ENCODE measurements at places on chromosomes 13 and 19.

- DNase-seq: no peak
These were observed 130.1 kb downstream of the SLITRK1 start for GRCh38 chr13:83752141-83752540.

DNA sequence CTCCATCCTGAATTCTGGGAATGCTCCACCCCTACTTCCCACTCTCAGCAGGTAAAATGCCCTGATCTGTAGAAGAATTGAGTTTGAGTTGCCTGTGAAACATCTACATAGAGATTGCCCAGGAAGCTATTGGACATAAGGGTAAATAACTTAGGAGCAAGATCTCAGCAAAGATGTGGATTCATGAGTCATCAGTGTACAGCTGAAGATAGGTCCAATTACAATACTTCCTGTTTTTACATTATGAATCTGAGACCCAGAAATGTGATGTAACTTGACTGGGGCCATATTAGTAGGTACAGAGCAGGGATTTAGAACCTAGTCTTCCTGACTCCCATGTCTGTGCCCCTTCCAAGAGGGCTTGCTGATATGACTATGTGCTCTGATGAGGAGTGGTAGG lies 79.4 kb upstream of the FNDC3A start:
- DNase-seq: peak; percentile 30

GRCh38 chr19:35776102-35776788 lies 881 bp downstream of the ARHGAP33 start:
- DNase-seq: no peak

DNA sequence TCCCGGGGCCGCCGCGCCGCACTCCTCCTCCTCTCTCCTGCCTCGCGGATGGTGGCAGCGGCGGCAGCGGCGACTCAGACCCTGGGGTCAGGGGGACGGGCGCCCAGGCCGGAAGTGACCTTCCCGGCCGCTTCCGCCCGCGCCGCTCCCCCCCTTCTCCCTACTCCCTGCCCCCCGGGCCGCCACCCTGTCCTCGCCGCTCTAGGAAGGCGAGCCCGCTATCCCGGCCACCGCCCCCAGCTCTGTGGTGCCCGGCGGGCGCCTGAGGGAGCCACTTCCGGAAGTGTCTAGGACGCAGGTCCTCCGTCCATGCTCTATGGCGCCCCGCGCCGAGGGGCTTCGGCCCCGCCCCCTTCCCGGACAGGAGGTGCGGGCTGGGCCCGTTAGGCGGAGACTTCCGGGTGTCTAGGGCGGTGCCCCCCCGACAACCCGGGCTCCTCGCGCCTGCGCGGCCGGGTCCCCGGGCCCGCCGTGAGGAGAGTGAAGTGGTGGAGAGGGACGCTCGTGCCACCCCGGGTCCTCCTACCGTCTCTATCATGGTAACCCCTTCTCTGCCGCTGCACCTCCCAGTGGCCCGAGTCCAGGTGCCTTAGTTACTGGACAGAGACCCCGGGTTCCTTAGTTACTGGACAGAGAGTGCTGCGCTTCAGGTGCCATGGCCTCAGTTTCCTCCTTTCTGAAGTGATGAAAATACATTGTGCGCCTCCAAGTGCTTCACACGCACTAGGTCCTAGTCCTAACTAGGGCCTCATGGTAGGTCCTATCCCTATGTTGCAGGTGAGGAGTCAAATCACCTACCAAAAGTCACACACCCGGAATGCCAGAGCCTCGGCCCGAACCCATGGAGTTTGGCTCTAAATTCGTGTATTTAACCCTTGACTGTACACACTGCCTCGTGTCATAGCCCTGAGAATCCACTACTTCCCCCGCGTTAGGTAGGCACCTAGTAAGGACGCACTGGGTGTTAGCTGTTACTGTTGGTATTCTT lies at the start of gene ZNF787:
Gene ZNF787, minus strand, starts transcription at position 116 of the 988 bp plus-strand sequence. CDS start 18,078 bp downstream, outside the sequence.
- DNase-seq: peak; percentile 98

DNA sequence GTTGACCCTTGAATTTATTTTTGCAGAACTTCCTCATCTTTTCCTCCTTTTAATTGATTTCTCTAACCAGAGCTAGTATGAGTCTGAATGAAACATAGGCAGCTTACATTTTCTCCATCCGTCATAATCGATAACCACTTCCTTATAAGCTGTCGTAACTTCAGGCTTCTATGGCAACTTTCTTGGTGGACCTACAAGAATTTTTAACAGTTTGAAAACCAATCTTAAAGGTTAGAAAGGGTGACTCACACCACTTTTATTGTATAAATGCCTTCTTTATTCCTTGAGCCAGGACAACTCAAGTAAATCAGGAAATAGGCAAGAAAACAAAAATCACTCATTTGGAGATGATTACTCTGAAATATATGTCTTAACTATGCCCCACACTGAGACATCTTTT lies 105.7 kb upstream of the KL start:
- DNase-seq: no peak

- no peak for DNase-seq
These were observed 47.9 kb downstream of the COL4A1 start for GRCh38 chr13:110258876-110259631.

DNA sequence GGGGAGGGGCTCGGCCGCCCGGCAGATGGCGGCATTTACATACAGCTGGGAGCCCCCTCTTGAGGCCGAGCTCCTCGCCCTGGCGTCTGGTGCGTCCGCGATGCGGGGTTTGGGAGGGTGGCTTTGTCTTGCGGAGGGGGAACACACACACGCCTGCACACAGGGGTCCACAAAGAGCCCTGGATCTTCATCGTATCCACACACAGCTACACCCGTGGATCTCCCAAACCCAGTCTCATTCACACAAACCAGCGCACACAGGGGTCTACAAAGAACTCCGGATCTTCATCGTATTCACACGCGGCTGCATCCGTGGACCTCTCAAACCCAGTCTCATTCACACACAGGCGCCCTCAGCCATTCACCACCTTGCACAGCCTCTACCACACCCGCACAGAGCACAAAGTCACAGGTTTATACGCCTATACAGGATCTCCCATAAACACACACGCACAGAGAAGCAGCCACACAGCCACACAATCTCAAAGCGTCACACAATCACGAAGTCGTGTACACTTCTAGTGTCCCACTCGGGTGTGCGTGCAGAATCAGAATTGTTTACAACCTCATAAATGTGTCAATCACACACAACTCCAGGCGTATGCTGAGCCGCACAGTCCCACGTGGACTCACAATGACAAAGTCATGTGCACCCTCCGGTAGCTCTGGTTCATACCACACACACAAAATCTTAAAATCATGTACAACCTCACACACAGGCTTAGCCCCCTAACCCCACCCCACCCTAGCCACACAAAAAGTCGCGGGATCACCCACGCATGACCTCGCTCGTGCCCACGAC lies 550 bp upstream of the DLL3 start:
- DNase-seq: peak; percentile 77

DNA sequence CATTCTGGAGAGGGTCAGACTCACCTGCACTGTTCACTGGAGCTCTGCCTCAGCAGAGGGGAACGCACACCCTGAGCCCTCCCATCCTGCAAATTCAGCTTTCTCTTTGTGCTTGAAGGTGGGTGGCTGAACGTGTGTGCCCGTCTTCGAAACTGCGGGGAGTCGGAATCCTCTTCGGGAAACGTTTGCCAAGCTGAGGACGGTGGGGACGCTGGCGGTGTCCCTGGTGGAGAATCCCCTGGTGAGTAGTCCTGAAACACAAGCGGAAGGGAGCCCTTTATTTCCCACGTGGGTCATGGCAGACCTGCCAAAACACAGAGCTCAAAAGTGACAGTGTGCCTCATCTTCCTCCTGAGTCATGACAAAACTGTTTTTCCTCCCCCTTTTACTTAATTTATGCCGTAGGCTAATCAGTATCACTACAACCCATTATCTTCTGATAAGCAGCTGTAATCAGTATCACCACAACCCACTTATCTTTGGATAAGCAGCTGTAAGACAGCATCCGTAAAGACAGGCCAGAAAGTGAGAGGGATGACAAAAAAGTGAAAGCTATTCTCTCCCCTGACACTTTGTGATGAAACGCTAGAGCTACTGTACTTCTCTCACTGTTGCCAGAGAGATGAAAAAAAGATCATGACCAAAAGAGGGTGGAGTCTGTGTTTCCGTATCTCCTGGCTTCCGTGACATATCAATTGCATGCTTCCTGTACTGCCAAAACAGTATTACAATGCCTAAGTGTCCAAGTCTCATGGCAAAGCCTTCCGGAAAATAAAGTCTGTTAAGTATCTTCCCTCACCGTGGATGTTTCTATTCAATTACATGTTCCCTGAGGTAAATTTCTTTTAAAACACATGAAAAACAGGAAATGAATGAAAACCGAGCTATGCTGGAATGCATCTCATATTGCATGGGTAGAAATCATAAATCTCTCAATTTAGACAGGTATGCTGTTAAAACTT lies 155.5 kb downstream of the TBC1D4 start:
- no peak for DNase-seq

DNA sequence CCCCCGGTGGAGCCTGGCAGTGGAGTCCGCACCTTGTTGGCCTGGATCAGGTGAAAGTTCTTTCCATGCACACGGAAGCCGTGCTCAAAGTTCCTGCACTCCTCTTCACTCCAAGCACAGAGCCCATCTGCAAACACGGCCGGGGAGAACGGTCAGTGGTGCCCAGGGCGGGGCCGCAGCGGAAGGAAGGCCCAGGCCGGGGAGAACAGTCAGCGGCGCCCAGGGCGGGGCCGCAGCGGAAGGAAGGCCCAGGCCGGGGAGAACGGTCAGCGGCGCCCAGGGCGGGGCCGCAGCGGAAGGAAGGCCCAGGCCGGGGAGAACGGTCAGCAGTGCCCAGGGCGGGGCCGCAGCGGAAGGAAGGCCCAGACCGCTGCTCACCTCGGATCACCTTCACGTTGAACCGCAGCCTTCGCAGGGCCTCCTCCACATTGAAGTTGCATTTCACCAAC lies 20.6 kb upstream of the PLPP2 start:
- peak; percentile 18 for DNase-seq

GRCh38 chr13:95234242-95234641 lies 67.0 kb downstream of the ABCC4 start:
- DNase-seq: no peak

DNA sequence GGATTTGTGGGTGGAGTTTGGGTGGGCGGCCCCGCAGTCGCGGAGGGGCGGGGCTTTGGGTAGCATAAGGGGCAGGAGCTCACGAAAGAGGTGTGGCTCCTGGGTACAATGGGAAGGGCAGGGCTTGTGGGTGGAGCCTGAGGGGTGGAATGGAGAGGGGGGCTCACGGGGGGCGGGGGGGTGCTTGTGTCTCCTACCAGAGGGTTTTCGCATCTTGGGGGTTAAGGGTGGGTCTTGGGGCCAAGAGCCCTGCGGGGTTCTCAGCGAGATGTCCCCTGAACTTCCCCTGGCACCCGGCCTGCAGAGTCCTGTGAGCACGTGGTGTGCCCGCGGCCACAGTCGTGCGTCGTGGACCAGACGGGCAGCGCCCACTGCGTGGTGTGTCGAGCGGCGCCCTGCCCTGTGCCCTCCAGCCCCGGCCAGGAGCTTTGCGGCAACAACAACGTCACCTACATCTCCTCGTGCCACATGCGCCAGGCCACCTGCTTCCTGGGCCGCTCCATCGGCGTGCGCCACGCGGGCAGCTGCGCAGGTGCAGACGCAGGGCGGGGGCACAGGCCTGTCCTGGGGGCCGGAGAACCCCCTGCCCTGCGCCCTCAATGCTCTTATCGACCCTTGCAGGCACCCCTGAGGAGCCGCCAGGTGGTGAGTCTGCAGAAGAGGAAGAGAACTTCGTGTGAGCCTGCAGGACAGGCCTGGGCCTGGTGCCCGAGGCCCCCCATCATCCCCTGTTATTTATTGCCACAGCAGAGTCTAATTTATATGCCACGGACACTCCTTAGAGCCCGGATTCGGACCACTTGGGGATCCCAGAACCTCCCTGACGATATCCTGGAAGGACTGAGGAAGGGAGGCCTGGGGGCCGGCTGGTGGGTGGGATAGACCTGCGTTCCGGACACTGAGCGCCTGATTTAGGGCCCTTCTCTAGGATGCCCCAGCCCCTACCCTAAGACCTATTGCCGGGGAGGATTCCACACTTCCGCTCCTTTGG lies 5.1 kb downstream of the FSTL3 start:
- no peak for DNase-seq

DNA sequence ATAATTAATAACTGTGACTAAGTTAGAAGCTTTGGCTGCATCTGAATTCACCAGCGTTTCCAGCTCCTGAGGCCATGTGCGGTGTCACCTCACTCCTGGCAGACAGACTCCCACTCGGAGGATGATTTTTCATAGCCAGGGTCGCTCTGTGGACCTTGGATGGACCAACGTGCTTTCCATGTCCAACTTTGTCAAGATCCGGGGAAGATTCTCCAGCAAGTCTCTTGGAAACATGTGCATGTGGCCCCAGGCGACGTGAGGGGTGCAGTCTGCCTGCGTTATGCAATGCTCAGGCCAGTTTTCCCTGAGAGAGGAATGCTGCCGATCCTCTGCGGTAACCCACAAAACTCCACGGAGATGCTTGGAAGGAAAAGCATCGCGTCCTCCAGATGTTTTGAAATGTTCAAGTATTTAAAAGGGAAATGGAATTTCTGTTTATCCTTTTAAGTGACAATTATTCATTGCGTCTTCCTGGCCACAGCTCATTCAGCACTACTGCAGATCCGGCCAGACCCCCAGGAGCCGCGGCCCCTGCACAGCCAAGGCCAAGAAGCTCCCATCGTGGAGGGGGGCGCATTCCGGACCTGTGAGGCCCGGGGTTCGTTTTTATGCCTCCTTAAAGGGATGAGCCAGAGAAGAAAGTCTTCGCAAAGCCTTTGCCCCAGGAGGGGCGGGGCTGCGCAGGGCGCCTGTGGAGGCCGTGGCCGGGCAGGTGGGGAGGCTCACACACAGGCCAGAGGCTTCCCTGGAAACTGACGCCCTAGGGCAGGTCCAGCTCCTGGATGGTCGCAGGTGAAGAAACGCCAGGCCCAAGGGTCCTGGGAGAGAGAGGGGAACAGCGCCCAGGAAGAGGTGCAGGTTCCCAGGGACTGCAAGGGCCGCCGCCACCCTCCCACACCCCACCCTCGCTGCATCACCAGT lies 46.0 kb downstream of the C13orf46 start:
- DNase-seq: no peak

GRCh38 chr13:49254007-49254406 lies 6.3 kb downstream of the CDADC1 start:
- DNase-seq: no peak

DNA sequence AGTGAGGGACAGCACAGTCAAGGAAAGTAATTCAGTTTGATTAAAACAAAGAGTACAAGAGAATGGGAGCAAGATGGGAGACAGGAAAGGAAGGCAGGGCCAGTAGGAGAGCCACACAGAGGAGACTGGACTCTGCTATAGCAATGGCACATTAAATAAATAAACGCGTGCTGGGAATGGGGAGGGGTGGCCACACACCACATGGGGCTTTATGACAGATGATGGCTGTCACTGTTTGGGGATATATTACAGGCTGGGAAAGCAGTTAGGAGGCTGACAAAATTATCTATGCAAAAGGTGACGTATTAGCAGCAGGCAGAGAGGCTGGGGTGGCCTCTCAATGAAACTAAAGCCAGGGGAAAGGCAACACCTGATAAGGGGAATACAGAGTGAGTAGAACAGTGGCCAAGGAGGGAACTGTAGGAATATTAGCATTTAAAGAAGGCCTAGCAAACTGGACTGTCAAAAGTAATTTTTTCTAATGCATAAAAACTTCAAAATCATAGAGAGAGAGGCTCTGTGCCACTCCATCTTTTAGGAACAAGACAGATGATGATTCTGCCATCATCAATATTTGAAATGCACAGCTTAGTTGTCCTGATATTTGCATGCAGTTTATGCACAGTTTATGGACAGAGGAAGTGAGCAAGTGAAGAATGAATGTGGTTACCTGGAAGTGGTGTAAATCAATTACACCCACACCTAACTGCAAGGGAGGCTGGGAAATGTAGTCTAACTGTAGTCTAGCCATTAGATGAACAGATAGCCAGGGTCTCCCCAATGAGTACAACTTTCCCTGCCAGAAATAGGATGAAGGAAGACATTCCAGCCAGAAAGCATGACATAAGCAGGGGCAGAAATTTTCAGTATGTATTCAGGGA lies 346.5 kb downstream of the FOXO1 start:
- peak; percentile 49 for DNase-seq

- no peak for DNase-seq
These were observed 367.6 kb upstream of the PRR20A start for GRCh38 chr13:56773148-56773547.

All from SW480 (cell line).